Activated T-cell treated with anti-CD3 and anti-CD28 coated beads, Interleukin-2, amount 50 U/mL, for 24 hours (primary cell): ENCODE measurements at places on chromosomes 6 and 20.

GRCh38 chr6:37630281-37630799, 67.3 kb downstream of the MDGA1 start:
- no peak overlapping the region for H3K4me3 ChIP-seq
- H3K4me1 ChIP-seq: peaks cover 16% of the 10 kb centered on the region
- H3K27ac ChIP-seq: no peak overlapping the region
- no peaks in the 10 kb centered on the region for H3K36me3 ChIP-seq
- H3K27me3 ChIP-seq: peaks cover 4% of the 10 kb centered on the region
- peak; percentile 16 for DNase-seq

- peaks cover 4% of the 10 kb centered on the region for H3K4me1 ChIP-seq
- DNase-seq: no peak
- no peak overlapping the region for H3K4me3 ChIP-seq
- H3K27me3 ChIP-seq: no peaks in the 10 kb centered on the region
Measured at GRCh38 chr20:59192533-59192896, 28.9 kb downstream of the ZNF831 start.

DNA sequence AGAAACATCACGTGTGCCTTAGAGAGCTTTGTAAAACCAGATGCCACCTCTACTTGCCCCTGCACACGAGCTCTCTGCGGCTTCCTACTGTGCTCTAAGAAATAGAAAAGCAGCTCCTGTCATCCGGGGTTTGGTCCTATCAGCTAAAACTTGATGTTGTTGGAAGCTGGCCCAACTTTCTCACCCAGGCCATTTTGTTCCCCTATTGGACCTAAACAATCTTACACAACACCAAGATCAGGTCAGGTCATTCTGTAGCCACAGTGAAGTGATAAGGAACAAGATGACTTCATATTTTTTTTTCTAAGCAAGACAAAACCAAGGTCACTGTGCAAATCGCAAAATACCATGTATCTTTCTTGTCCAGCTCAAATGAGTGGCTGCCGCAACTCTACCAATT, 486.0 kb downstream of the PTPRT start:
- no peak for DNase-seq
- no peak overlapping the region for H3K4me3 ChIP-seq
- no peak overlapping the region for H3K27ac ChIP-seq
- H3K27me3 ChIP-seq: no peaks in the 10 kb centered on the region
- no peaks in the 10 kb centered on the region for H3K36me3 ChIP-seq

GRCh38 chr20:54470697-54471096, 4.7 kb upstream of the DOK5 start:
- peaks cover 35% of the 10 kb centered on the region for H3K27me3 ChIP-seq
- no peaks in the 10 kb centered on the region for H3K36me3 ChIP-seq
- no peak overlapping the region for H3K4me3 ChIP-seq

DNA sequence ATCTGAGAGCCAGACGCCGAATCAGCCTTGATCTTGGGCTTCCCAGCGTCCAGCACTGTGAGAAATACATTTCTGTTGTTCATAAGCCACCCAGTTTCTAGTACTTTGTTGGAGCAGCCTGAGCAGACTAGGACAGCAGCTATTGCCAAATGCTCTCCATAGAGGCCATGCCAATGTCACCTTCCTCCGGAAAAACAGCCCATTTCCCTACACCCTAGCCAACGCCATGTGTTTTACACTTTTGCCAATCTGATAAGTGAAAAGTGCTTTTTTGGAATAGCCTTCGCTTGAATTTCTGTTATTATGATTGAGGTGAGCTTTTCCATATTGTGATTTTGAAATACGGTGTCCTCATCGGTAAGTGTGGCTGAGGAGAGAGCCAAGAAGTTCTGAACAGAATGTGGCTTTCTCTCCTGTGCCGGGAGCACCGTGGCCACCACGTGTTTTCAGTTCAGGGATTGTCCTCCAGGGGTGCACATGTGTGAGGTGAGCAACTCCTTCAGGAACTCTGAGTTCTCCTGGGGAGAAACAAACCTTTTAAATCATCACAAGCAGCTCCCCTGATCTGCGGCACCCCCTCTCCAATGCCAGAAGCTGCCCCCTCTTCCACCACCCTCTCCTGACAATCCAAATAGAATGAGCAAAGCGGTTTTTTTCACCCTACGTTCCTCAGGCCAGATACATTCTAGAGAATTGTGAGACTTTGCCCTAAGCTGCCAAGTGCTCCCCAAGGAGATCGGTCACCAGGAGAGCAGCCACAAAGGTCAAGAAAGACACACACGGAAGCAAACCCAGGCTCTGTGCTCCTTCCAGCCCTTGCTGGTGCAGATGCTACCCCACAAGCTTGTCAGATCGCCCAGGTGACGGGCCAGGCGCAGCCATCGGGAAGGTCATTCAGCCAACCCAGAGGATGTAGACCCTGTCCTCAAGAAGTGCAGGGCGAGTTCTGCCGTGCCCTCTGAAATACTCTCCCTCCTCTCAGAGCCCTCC, 36.0 kb downstream of the TAF8 start:
- H3K27me3 ChIP-seq: no peaks in the 10 kb centered on the region
- H3K4me1 ChIP-seq: no peaks in the 10 kb centered on the region
- peaks cover 27% of the 10 kb centered on the region for H3K36me3 ChIP-seq
- peak overlapping the region; percentile 24 for H3K27ac ChIP-seq
- no peak for DNase-seq

GRCh38 chr6:78578430-78578829, 288.9 kb upstream of the IRAK1BP1 start:
- H3K4me3 ChIP-seq: no peak overlapping the region
- H3K27ac ChIP-seq: no peak overlapping the region
- H3K4me1 ChIP-seq: no peaks in the 10 kb centered on the region
- H3K36me3 ChIP-seq: no peaks in the 10 kb centered on the region
- H3K27me3 ChIP-seq: no peaks in the 10 kb centered on the region
- no peak for DNase-seq

- no peaks in the 10 kb centered on the region for H3K36me3 ChIP-seq
- no peaks in the 10 kb centered on the region for H3K4me1 ChIP-seq
- no peak overlapping the region for H3K27ac ChIP-seq
Measured at GRCh38 chr6:129623008-129623732, 86.8 kb downstream of the ARHGAP18 start.

DNA sequence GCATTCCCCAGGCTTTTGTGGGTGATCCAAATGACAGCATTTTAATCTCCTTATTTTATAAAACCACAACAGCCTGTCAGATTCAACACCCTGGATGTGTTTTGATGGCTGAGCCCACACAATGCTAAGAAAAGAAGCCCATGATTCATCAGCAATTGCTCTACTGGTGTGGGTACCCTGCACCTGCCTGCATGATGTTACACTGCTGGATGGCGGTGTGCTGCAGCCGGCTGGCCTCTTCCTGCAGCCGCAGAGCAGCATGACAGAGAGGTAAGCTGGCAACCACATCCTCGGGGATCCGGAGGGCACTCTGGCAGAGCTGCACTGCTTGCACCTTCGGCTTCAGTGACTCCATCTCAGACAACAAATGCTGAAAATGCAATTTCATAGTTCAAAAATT, 327.5 kb downstream of the SYNE1 start:
- H3K4me1 ChIP-seq: peaks cover 22% of the 10 kb centered on the region
- no peaks in the 10 kb centered on the region for H3K36me3 ChIP-seq
- no peaks in the 10 kb centered on the region for H3K27me3 ChIP-seq
- DNase-seq: peak; percentile 69
- H3K4me3 ChIP-seq: no peak overlapping the region

- peaks cover 34% of the 10 kb centered on the region for H3K36me3 ChIP-seq
- no peak overlapping the region for H3K27ac ChIP-seq
- no peaks in the 10 kb centered on the region for H3K4me1 ChIP-seq
- no peak for DNase-seq
Measured at GRCh38 chr20:36528176-36528874, 13.0 kb upstream of the MYL9 start.

DNA sequence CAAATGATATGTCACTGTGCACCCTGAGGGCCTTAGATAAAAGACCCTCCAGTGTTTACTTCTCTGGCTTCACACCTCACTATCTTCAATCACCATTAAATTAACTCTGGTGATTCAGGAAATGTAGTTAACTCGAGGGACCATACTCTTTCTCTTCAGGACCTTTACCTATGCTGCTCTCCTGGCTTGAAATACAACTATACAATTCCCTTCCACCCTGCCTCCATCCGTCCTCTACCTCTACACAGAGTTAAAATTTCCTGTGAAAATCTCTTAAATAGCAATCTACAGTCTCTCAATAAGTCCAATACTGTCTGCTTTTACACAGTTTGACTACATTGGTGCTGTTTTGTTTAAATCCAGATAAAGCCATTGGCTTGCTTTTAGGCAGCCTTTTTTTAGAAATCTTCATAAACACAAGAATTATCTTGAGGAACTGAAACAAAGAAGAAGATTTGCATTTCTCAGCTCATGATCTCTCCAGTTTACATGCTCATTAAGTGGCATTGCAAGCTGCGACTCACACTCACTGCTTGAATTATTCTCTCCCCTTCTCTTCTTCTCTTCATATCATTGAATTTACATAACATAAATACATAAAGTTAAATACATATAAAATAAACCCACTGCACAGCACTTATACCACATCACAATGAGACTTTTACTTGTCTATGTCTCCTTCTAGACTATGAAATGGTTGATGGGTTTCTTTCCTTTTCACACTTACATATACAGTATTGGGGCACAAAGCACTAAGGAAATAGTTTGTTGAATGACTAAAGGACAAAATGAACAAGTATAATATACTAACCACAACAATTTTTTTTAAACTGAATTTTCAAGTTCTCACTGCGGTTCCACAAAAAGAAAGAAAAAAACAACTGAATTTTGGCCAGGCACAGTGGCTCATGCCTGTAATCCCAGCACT, 239.0 kb upstream of the KCNQ5 start:
- no peak for DNase-seq
- peaks cover 8% of the 10 kb centered on the region for H3K27me3 ChIP-seq
- H3K4me1 ChIP-seq: no peaks in the 10 kb centered on the region
- H3K36me3 ChIP-seq: no peaks in the 10 kb centered on the region
- H3K27ac ChIP-seq: no peak overlapping the region
